ENCODE measurements at places on chromosomes 5 and 9.
A peak's percentile ranks its signal among the peaks of the same experiment; 100 is the strongest.

- DNase-seq: no peak
Measured at GRCh38 chr5:160621526-160621925, 199.9 kb downstream of the PTTG1 start.

GRCh38 chr9:137502008-137502911 lies 43.1 kb upstream of the NSMF start:
- DNase-seq: peak; percentile 69

GRCh38 chr5:135263022-135263668 lies 135.9 kb downstream of the MACROH2A1 start:
- DNase-seq: no peak

DNA sequence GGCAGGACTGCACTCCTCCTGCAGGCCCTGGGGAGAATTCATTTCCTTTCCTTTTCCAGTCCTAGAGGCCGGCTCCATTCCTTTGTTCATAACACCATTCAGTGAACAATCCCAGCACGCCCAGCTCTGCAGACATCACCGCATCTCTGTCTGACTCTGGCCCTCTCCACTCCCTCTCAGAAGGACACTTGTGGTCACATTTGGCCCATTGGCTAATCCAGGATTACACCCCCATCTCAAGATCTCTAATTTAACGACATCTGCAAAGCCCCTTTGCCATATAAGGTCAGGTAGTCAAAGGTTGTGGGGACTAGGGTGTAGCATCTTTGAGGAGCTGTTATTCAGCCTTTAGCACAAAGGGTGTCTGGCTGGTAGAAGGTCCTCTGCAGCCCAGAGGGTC lies 185.0 kb upstream of the DAP start:
- no peak for DNase-seq

- DNase-seq: no peak
Measured at GRCh38 chr5:128962211-128962610, 3.1 kb upstream of the SLC27A6 start.

- DNase-seq: no peak
Measured at GRCh38 chr5:135038205-135038812, 4.3 kb upstream of the PITX1 start.

- no peak for DNase-seq
Measured at GRCh38 chr5:151413800-151414199, 33.6 kb upstream of the SLC36A1 start.

DNA sequence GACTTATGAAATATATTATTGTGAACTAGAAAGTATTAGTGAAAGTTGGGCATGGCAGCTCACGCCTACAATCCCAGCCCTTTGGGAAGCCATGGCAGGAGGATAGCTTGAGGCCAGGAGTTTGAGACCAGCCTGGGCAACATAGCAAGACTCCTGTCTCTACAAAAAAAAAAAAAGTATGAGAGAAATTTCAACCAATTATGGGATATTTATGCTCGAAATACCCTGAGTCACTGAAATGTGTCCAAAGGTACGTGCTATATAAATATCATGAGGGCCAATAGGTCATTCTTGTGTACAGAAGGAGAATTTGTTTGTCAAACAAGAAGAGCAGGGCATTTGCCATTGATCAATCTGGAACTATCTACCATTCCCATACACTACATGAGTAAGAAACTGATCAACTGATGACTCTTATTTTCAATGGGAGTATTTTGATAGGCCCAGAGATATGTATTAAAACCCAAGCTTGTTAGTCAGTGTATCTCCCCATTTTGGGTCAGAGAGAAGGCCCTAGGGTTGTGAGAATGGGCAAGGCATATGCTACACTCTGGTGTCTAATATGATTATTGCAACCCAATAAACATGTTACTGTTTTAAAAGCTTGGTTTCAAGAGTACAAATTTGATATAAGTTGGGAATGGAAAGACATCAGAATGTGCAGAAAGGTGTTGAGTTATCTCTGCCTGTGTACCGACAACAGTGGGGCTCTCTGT lies 21.7 kb upstream of the HOMER1 start:
- no peak for DNase-seq

GRCh38 chr5:145811834-145812625 lies 23.1 kb downstream of the PRELID2 start:
- DNase-seq: peak; percentile 51

- no peak for DNase-seq
Measured at GRCh38 chr5:175609526-175609925, 48.3 kb upstream of the HRH2 start.

- DNase-seq: no peak
Measured at GRCh38 chr9:135887021-135887507, 20.3 kb downstream of the CAMSAP1 start.

DNA sequence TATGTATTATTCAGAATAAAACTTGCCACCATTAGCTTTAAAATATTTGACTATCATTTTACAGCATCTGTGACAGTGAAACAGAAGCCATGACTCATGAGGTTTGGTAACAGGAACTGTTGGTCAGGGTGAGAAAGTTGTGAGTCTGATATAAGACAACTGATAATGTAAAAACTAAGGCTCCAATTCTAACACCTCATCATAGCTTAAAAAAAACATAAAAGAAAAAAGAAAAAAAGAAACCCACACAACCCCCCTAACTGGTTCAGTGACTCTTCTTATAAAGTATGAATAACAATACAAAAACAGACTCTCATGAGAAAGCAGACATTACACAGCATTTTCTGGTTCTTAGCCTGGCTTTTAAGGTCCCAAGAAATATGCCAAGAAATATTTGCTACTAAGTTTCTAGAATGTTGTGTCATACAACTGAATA lies 85.8 kb downstream of the MRPS27 start:
- peak; percentile 54 for DNase-seq

DNA sequence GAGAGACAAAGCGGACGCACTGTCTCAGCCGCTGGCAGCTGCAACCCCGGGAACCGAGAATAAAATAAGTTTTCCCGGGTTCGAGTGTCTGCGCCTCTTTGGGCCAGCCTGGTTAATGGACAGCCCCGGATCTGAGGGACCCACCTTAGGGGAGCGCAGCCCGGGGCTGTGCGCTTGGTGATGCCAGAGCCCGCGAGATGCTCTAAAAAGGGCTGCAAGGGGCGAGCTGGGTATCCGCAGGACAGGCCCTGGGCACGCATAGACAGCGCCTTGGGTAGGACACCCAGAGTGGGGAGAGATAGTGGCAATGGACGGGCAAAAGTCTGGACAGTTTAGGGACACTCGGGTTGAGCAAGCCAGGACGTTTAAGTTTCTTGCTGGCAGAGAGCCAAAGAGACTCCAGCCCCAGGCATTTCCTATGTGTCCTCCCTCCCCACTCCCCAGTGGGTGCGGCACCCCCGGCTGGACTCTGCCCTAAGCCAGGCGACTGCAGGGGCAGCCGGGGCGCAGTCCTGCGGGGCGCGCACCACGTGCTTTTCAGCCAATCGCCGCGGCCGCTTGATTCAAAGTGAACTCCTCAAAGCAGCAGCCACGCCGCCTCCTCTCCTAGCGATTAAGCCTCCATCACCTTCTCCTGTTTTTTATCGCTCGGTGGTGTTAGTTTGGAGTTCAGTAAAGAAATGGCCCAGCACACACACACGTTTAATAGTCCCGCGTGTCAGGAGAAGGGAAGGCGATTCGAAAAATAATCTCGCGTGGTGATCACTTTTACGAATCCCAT lies 616 bp upstream of the ENC1 start:
- peak; percentile 93 for DNase-seq

GRCh38 chr5:82365026-82365425 lies 86.9 kb upstream of the RPS23 start:
- DNase-seq: no peak

GRCh38 chr9:86116425-86116824 lies 17.1 kb upstream of the GOLM1 start:
- no peak for DNase-seq

DNA sequence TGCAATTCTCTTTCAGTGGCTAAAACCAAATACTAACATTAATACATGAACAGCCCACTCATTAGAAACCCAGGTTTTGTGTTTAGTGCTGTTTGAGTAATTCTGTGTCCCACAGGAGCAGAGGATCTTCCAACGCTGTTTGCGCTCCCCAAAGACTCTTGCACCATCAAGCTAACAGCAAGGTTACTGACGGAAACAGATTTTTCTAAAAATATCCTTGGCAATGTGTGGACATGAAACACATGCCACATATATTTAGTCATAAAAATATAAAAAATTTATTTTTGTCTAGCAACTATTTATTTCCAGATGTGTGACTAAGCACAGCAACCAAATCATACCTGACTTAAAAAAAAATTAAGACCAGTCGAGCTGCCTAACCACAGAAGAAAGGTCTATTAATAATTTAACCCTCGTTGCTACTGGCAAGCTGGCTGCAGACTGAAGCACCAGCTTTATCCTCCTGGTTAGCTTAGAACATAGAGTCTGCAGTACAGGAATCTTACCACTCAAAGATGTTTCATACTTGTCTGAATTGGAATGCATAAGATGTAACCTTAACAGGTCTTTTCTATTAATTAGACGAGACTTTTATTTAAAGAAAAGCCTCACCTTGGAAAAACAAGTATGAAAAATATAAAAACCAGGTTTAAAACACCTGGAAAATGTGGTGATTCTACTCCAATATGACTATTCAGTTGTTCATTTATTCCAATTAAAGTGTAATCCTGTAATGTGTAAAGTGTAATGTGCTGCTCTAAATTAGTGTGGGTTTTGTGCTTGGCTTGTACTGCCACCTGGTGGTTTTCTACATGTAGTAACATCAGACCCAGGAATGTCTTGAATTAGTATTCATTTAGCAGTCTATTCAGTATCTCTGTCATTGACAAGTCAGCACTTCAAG lies 272.5 kb downstream of the EPB41L4A start:
- peak; percentile 76 for DNase-seq

GRCh38 chr5:157548513-157549282 lies 26.9 kb downstream of the ADAM19 start:
- DNase-seq: no peak

DNA sequence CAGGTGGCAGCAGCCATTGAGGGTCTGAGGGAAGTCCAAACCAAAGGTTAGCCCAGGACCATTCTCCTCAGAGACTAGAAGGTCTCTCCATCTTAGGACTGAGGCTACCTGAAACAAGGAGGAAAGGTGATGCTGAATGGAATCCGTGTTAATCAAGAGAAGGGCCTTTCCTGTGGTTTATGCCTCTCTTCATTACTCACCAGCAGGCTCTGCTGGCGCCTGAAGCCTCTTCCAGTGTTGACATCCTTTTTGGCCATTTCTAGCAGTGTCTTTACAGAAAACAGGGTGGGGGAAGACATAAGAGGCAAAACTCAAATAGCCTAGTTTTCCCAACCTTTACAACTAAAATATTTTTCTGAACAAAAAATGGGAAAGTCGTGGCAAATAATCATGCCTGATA lies 98.0 kb downstream of the ENC1 start:
- DNase-seq: no peak

- no peak for DNase-seq
Measured at GRCh38 chr5:64978546-64978945, 209.8 kb downstream of the CWC27 start.

GRCh38 chr5:120436996-120437395 lies 27.1 kb upstream of the PRR16 start:
- no peak for DNase-seq

DNA sequence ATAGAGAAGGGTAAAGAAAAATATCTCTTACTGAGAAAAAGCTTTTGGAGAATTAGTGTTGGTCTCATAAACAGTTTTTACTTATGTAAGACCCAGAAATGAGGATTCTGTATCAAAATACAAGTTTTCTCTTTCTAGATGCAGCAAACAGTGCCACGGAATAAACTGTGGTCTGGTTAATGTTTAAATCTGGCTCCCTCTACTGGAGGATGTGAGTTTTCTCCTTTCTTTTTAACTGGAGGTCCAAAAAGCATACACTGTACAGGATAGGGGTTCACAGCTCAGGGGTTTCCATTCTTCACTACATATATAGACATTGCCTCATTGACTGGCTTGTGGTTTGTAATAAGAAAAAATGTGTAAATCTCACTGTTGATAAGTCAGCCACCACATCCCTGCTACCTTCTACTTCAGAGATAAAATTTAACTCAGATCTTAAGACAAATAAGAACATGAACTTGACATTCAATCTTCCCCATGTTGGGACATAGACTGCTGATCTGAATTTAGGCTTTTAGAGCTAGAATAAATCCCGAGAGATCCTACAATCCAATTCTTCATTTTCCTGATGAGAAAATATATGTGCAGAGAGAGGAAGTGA lies 98.9 kb downstream of the CFAP95 start:
- DNase-seq: peak; percentile 38

DNA sequence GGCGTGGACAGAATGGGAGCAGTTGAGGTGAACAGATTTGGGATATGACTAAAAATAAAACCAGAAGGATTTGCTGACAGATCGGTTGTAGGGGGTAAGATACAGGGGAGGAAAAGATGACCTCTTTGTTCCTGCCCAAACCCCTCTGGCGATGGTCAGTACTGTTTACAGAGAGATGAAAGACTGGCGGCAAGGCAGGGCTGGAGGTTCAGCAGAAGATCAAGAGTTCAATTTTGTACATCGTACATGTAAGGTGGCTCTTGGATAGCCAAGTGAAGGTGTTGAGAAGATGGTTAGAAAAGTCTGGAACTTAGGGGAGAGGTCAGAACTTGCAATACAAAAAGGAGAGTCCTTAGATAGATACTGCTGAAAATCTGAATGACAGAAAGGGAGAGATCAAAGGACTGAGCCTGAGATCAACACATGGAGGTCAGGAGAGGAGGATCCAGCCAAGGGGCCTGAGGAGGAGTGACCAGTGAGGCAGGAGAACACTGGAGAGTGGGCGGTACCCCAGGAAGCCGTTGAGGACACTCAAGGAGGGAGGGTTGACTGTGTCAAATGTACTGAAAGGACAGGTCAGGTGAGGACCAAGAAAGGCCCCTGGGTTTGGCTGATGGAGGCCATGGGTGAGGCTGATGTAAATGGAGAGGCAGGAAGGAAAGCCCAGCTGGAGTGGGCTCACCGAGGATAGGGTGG lies 7.1 kb downstream of the IL4 start:
- DNase-seq: no peak

- no peak for DNase-seq
Measured at GRCh38 chr9:81264516-81264915, 424.8 kb downstream of the TLE1 start.

DNA sequence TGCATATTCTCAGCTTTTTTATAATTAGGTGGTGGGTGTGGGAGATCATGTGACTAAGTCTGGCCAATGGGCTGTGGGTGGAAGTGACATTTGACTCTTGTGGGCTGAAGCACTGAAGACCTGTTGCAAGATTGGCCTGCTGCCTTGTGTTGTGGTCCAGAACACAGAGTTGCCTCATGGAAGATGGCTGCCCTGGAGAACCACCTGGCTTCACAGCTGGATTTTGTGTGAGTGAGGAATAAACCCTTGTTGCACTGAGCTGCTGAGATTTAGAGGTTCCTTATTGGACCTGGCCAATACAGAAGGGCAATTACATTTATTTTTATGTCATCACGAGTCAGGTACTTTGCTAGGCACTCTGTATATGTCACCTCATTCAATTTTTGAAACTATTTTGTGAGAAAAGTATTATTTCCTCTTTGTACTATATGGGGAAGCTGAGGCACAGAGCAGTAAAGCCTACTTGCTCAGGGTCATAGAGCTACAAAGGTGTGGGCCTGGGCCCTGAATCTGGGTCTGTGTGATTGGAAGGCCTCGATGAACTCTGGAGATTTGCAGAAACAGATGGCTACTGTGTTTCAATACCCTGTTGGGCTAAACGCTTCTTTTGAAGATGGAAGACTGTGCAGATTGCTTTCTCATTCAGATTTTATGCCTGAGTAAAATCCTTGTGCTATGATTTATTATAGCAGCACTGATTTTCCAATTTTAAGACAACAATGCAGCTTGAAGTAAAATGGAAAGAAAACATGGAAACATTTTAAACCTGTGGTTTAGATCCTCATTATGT lies 71.2 kb upstream of the TBC1D2 start:
- no peak for DNase-seq

All from NCI-H460 (cell line).